ENCODE measurements at places on chromosomes 16 and 17.

DNA sequence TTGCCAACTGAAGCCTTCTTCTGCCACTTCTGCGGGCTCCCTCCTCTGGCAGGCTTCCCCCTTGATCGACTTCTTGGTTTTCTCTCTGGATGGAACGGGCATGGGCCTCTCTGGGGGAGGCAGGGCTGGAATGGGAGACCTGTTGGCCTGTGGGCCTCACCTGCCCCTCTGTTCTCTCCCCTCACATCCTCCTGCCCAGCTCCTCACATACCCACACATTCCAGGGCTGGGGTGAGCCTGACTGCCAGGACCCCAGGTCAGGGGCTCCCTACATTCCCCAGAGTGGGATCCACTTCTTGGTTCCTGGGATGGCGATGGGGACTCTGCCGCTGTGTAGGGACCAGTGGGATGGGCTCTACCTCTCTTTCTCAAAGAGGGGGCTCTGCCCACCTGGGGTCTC lies 6.5 kb upstream of the LASP1NB start:
- no peak for DNase-seq

GRCh38 chr17:21034340-21035235 lies 8.2 kb downstream of the USP22 start:
- DNase-seq, result no peak

DNA sequence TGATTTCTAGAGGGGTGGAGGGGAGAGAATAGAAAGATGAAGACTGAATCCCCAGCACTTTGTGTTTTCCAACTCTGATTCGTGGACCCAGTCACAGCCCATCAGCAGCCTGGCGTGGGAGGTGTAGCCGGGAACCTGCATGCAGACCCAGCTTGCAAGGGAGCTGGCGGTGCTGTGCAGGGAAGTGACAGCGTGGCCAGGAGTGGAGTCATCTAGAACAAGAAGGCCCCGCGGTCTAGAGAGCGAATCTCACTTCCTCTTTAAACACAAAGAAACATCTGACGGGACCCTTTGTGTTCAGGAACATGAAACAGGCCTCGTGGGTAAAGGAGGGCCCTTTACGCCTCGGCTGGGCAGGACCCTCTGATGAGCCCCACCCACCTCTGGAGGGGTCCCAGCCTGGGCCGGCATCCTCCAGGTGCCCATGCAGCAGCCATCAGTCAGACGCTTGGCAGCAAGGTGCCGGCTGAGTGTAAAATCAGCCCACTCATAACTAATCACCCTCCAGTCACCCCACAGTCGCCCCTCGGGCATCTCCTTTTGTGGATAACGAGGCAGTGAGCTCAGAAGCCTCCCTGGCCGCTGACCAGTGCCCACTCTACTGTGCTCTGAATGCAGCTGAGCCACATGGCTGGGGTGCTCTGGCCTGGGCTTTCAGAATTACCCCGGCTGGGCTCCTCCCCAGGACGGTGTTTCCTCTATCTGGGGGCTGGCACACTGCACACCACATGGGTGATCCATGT lies 4.4 kb downstream of the SNAI3 start:
- DNase-seq, result peak; percentile 70

GRCh38 chr17:34412965-34413441 lies 50.0 kb upstream of the CCL1 start:
- no peak for DNase-seq

DNA sequence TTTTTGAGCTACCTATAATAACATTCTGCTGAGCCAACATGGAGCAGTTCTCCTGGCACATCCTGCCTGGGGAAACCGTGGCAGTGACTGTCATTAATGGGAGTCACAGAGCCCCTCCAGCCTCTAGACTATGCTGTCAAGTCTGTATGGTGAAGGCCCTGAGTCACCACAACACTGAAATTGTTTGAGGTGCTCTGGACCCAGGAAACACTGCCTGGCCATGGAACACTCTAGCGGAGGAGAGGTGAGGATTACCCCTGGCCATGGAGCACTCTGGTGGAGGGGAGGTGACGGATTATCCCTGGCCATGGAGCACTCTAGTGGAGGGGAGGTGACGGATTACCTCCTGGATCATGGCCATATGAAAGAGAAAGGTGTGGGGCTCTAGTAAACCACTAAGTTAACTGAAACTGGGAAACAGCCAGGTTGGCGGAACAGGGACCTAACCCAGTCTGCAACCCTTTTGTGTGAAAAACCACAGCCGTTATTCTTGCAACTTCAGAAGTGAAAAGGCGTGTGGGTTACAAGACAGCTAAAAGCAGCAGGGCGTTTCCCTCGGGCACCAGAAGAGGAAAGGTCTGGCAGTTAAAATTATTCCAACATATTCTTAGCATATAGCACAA lies 156.7 kb downstream of the KCNJ12 start:
- DNase-seq, result no peak

- no peak for DNase-seq
Observed at GRCh38 chr16:70738083-70738977, 52.5 kb upstream of the MTSS2 start.

- DNase-seq, result no peak
Observed at GRCh38 chr16:88772871-88773811, 11.9 kb downstream of the PIEZO1 start.

DNA sequence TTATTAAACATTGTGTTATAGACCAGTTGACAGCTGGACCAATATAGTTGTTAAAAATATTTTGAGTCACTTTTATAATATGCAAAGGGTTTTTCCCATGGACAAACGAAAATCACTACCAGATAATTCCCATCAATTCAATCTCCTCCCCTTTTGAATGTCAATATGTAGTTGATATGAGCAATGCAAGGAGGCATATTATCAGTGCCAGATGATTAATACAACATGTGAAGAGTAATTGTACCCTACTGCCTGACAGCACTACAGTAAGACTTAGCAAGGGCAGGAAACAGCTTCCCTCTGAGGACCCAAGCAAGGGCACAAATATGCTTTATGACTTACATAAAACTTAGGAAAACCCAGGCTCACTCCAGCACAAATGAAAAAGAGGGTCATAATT lies 17.3 kb downstream of the KANSL1 start:
- DNase-seq, result no peak

DNA sequence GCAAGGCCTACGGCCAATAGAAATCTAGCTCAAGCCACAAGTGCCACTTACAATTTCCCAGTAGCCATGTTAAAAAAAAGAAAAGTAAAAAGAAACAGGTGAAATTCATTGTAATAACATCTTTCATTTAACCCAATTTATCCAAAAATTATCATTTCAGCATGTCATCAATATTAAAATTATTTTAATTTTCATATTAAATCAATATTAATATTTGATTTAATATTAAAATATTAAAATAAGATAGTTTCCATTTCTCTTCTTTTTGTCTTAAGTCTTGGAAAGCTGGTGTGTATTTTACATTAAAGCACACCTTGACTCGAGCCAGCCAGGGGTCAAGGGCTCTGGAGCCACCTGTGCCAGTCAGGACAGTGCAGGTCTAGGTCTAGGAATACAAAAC lies 12.7 kb upstream of the C16orf74 start:
- DNase-seq, result no peak

- DNase-seq, result no peak
Observed at GRCh38 chr17:4648741-4649140, 7.3 kb upstream of the ALOX15 start.

GRCh38 chr17:16329519-16330271 lies 23.6 kb downstream of the CENPV start:
- no peak for DNase-seq

- no peak for DNase-seq
Observed at GRCh38 chr17:59107306-59107670, 608 bp upstream of the TRIM37 start.

GRCh38 chr17:21361020-21361809 lies 14.9 kb upstream of the KCNJ12 start:
- no peak for DNase-seq

DNA sequence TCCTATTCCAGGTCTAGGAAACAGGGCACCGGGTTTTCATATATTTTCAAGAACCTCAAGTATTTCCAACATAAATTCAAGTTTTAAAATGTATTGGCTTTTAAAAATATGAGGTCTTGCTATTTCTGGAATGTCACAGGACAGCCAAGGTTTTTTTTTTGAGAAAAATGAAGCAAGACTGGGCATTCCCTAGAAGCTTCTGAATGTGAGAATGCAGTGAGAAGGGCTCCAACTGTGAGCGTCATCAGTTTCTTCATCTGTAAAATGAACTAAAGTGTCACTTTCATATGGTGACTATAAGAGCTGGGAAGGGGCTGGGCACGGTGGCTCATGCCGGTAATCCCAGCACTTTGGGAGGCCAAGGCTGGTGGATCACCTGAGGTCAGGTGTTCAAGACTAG lies 455.8 kb upstream of the MAF start:
- DNase-seq, result no peak

GRCh38 chr16:81765111-81765919 lies 13.8 kb upstream of the PLCG2 start:
- no peak for DNase-seq

GRCh38 chr16:19410435-19411171 lies 7.1 kb upstream of the TMC5 start:
- no peak for DNase-seq

DNA sequence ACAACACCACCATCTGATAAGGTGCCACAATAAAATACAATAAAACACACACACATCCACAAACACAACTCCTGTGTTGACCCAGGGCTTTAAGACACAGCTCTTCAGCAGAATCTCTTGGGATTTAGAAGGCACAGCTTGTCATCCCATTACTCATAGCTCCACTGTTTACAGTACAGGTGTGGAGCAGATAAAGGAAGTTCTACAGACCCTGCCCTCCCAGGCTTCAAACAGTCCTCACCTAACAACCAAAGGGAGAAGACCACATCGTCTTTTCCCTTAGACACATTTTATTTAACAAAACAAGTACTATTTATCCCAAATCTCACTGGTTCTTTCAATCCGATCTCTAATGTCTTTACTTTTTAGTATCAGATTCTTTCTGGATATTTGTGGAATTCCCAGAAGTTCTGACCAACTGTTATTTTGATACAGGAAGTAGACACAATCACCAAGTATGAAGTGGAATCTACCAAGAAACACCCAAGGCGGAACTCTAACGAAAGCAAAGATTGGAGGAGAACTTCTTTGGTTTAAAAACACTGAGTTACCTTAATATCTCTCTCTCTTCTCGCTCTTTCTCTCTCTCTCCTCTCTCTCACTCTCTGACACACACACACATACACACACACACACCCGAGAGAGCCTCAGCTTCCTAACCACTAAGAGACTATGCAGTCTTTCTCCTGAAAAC lies 46.1 kb downstream of the CYTH1 start:
- no peak for DNase-seq

DNA sequence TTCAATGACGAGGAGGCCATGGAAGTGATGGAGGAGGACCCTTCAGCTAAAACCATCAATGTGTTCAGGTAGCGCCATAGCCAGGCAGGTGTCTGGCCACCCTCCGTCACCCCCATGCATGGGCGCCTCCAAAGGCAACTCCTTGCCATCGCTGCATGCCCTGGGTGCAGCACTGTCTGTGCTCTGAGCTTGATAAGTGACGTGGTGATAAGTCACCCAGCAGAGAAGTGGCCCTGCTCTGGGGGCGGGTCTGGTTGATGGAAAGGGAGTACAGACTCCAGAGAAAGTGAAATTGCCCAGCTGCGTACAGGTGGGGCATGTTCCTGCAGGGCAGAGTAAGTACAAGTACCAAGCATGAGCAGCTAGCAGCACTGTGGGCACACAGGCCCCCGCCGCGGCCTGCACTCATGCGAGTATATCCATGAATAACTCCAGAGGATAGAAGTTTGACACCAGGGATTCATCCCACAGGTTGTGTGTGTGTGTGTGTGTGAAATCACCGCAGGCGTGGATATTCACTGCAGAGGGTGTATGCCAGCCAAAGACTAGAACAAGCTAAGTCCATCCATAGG lies 13.1 kb downstream of the DNAI2 start:
- no peak for DNase-seq

GRCh38 chr17:5254903-5255521 lies 20.4 kb upstream of the SCIMP start:
- DNase-seq, result no peak

DNA sequence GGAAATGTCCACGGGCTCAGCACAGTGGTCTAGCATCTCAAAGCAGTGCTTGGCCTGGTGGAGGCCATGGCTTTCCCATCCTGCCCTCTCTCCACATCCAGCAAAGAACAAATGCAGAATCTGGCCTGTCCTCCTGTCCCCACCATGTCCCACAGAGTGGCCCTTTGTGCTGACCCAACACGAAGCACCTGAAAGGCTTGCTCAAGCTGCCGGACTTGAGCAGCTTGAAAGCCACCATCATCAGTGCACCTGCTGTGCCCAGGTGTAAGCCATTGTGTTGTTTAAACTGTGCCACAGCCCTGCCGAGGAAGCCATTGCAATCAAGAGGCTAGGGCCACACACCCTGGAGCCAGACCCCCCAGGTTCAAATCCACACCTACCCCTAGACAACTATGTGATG lies 115.5 kb downstream of the SOCS1 start:
- DNase-seq, result no peak

GRCh38 chr17:41917679-41918313 lies 955 bp downstream of the ACLY start:
- peak; percentile 84 for DNase-seq

DNA sequence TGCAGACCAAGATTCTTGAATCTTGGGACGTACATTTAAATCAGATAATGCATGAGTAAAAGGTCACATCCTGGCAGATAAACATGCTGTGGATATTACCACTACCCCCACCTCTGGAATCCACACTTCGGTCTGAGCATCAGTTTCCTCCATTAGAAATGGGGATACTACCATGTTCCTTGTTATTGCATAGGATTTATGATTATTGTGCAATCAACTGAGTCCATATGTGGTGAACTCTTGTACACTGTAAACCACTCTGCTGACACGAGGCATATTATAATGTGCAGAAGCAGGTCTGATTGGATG lies 108.7 kb downstream of the VAT1L start:
- DNase-seq, result no peak

DNA sequence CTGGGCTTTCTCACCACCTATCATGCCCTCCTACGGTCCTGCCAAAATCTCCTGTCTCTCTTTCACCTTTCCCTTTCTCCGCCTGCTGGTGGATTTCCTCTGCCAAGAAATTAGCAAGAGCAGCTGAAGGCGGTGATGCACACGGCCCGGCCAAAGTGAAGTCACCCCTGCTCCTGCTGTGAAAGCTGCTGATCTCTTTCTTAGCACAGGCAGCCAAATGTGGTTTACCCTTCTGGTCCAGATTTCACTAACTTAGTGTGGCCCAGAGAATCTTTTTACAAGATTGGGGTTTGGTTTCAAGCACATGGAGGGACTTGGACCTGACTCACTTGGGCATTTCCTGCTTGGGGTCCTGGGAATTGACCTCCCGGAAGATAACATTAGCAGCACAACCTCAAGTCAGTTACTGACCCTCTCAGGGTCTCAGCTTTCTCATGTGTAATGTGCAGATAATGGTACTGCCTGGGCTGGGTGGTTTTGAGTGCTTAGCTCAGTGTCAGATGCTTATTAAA lies 155.7 kb downstream of the SOCS1 start:
- DNase-seq, result no peak

- DNase-seq, result no peak
Observed at GRCh38 chr16:65104471-65104870, 17.4 kb downstream of the CDH11 start.

Data from suprapubic skin (tissue), 4 donors.